ENCODE measurements at places on chromosomes 6 and 20.

GRCh38 chr6:117136702-117137101 lies 128.7 kb upstream of the VGLL2 start:
- DNase-seq: no peak

- DNase-seq: no peak
These were observed 114.7 kb upstream of the PRL start for GRCh38 chr6:22411376-22412105.

DNA sequence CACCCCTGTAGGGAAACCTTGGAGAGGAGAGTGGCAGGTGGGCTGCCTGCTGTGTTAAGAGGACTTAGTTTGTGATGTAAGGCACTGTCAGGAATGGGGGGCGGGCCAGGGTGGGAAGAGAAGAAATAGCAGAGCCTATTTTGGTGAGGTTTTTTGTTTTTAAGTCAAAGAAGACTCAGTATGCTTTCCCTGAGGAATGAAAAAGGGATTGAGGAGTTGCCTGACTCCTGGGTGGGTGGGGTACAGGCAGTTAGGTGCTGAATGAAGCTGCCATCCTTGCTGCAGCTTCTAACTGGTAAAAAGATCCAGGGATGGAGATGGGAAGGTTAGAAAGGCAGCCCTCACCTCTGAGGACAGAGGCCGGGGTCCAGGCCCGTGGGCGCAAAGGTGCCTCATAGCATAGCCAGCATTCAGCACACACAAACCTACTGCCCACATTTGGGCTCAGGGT lies 37.9 kb downstream of the PLCG1 start:
- DNase-seq: no peak

DNA sequence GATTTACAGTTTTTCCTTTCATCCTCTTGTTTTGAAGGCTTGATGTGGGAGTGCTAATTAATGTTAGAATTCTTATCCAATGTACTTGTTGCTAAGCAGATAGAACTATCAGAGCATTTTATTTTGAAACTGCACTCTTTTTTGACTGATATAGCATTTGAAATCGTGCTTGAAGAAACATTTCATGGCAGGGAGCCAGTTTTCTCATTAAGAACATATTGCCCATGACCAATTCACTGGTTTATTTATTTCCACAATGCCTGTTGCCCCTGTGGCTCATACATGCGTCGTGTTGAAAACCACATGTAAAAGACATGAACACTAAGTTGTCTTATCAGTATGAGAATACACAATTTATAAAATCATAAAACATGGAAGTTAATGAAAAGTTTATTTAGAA lies 479.7 kb upstream of the FLRT3 start:
- no peak for DNase-seq

DNA sequence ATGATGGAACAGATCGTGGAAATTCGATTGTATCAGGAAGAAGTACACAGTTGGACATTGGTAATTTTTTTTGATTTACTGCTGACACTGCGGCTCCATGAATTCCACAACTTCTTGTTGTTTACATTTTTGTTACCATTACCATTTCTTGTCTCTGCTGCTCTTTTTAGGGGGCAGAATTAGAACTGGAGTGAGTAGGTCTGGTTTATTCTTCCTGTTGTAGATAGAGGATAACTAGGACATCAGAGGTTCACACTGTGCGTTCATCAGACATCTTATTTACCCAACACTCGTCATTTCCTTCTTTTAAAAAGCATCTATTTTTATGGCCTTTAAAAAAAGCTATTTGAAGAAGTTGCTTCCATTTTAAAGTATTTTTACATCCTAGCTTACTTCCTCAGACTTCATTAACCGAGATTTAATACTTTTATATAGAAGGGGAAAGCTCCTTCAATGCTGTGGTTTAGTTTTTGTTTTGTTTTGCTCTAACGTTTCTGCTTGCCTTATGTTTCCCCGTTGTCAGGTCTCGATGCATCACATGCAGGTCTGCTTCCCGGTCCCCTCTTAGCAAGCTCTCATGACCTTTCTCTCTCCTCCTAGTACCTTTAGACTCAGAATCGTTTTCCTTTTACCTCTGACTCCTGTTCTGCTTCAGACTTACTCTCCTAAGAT lies 139.1 kb downstream of the ARID1B start:
- DNase-seq: no peak

DNA sequence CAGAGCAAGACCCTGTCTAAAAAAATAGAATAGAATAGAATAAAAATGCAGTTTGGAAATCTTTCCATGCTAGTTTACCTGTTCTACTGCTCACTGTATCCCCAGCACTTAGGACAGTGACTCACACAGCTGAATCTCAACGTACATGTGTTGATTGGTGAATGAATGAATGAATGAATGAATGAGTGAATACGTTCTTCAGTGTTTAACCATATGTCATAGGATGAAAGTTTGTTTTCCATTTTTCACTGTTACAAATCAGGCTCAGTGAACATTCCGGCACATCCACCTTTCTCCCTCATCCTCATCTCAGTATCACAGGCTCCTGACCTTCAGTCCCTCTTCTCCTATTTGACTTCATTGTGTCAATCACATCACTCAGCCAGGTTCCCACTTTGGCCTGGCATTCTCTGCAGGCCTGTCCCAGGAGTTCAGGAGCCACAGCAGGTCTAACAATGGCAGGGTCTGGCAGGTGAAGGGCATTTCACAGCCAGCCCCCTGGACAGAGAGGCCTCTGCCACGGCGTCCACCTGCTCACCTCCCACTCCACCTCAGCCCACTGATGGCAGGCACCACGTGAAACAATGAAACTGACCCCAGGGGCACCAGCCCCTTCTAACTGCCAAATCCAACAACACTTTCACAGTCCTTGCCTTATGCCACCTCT lies 7.9 kb downstream of the ZC3H12D start:
- no peak for DNase-seq

GRCh38 chr6:55898342-55898741 lies 23.0 kb upstream of the BMP5 start:
- DNase-seq: no peak

DNA sequence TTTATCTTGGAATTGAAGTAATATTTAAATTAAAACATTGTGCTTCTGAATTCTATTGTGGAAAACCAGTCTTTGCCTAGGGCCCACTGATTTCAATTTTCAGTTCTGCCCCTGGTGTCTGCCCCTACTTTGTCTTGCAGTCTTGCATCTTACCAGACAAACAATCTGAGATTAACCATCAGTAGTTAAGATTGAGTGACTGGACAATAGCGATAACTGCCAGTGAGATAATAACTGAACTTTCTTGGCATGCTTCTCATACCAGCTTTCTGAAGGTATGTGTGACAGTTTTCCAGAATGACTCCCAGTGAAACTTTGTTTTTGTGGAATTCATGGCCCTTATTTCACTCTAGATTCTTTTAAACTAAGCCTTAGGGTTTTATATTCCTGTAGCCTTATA lies 53.5 kb downstream of the KCNQ5 start:
- no peak for DNase-seq

DNA sequence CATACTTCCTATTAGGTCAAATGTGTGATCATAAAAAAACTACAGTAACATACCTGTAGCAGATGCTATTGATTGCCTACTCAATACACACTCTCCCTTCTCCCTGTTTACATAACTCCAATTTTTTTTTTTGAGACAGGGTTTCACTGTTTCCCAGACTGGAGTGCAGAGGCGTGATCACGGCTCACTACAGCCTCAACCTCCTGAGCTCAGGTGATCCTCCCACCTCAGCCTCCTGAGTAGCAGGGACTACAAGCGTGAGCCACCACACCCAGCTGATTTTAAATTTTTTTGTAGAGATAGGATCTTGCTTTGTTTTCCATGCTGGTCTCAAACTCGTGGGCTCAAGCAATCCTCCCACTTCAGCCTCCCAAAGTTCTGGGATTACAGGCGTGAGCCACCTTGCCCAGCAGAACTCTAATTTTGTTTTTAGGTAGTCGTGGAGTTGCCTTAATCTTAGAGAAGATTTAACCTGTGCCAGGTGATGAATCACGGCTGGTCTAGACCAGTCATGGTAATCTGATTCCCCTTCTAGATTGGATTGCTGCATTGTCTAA lies 14.0 kb upstream of the KIF3B start:
- DNase-seq: no peak
